Epithelial cell of proximal tubule (primary cell): ENCODE measurements at places on chromosomes 5 and 9. TPM values are rescaled to one million over a fixed set of nuclear protein-coding genes. Genes with fewer than 3 reads are reported as not detected.

Gene ZNF883
- total RNA-seq = 3.4 and 5.3 TPM in 2 replicates

Gene EQTN
- total RNA-seq = not detected in 2 replicates

Gene MYMK
- not detected in 2 replicates for total RNA-seq

Gene F2RL2
- 2.4 and 7.2 TPM in 2 replicates for total RNA-seq

Gene MAML1
- total RNA-seq = 11.8 and 24.3 TPM in 2 replicates
